Renal cortical epithelial cell (primary cell): ENCODE measurements at places on chromosomes 12 and 14.

DNA sequence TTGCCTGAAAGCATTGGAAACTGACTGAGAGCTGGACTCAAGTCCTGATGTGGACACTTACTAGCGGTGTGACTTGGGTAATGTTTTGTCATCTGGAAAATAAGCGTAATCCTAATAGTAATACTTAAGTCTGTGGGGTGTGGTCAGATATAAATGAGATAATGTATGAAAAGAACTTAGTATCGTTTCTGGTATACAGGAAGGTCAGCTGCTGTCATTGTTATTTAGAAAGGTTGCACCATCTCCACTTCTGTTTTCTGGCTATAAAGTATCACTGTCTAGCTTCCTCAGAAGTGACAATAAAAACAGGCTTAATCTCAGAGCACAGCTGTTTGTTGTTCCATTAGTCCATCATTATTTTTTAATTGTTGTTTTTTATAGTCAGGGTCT lies 34.1 kb upstream of the TUBA1C start:
- DNase-seq, result no peak

GRCh38 chr14:103518422-103519042 lies 4.1 kb downstream of the CKB start:
- peak; percentile 16 for DNase-seq

DNA sequence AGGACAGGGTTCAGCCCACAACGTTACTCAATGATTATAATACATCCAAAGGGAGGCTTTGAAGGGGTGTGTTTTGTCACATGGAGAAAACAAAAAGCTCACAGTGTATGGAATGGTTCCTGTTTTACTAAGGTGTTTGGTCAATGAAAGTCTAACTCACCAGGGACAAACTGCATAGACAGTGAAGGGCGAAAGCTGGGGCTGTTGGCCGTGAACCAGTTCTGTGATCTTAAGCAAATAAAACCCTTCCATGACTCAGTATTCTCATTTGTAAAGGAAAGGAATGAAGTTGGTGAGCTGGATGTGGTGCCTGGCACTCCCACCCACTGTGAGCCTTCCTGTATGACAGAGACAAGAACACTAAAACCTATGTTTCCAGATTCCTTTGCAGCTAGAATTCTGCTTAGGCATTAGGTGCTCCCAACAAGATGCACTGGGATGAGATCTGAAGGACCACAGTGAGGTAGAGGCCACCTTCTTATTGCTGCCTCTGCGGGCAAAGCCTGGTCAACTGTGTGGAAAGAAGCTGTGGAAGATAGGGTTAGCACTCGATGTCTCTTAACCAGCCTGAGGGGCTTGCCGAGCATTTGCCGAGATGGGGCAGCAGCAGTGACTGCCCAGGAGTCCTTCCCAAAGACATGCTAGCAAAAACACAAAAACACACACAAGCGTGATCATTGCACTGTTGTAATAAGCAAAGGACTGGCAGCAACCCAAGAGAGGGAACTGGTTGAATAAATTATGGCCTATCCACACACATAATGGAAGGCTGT lies 48.5 kb downstream of the VCPKMT start:
- peak; percentile 87 for DNase-seq

- peak; percentile 37 for DNase-seq
Measured at GRCh38 chr12:45732936-45733335, 3.4 kb downstream of the ARID2 start.

DNA sequence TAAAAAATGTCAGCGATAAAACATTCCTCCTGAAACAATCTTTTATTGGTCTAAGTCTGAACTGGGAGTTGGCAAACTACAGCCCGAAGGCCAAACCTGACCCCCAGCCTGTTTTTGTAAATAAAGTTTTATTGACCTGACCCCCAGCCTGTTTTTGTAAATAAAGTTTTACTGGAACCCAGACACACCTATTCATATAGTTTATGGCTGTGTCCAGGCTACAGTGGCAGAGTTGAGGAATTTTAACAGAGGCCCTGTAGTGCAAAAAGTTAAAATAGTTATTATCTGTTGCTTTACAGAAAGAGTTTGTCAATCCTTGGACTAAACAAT lies 12.1 kb upstream of the SCARB1 start:
- DNase-seq, result no peak

- DNase-seq, result no peak
Measured at GRCh38 chr12:101703487-101703886, 6.0 kb downstream of the CHPT1 start.

GRCh38 chr12:65415826-65416225 lies 137.3 kb downstream of the MSRB3 start:
- DNase-seq, result peak; percentile 78

GRCh38 chr12:29039013-29039412 lies 110.1 kb upstream of the FAR2 start:
- no peak for DNase-seq

DNA sequence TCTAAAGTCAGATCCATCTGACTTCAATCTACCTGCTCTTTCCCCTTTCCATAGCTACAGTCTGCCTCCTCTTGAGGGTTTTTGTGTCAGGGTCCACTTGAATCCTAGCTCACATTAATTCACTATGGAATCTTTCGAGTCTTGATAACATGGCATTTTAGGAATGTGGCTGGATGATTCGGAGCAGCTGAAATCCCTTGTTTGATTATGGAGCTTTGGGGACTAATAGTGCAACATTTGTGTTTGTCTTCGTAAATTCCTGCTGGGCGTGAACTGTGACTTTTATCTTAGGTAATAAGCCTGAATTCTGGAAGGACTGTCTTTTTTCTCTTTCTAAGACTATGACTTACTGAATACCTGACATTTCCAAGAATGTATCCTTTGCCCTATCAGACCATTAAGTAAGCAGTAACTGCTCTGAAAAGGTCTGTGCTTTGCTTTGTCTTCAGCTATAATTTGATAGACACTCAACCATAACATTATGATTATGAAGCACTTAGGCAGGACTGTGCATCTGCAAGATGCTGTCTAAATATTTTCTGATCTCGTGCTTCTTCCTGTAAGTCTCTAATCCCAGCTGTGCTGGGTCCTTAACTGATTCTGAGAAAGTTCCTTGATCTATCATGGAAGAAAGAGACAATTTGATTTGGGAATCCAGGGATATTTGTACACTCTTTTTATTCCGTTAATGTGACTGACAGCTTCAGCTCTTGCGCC lies 19.0 kb upstream of the PELI2 start:
- DNase-seq, result peak; percentile 85

- DNase-seq, result peak; percentile 81
Measured at GRCh38 chr12:56635806-56636674, 5.9 kb upstream of the BAZ2A start.

DNA sequence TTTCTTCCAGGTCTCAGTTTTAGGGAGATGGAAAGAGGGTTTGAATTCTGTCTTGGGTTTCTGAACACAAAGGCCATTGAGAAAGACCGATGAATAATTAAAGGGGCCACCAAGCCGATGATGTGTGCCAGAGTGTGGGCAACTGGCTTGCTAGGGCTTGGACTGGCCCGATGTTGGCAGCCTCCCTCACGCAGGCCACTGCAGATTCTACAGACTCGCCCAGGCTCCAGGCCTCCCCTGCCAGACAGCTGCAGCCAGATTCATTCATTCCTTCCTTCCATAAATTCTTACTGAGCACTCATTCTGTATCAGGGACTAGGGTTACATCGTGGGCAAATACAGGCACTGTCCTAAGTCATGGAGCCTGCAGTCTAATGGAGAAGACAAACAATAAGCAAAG lies 34.9 kb downstream of the ACTN1 start:
- no peak for DNase-seq

- DNase-seq, result peak; percentile 74
Measured at GRCh38 chr14:77580964-77581505, 35.4 kb downstream of the SPTLC2 start.

DNA sequence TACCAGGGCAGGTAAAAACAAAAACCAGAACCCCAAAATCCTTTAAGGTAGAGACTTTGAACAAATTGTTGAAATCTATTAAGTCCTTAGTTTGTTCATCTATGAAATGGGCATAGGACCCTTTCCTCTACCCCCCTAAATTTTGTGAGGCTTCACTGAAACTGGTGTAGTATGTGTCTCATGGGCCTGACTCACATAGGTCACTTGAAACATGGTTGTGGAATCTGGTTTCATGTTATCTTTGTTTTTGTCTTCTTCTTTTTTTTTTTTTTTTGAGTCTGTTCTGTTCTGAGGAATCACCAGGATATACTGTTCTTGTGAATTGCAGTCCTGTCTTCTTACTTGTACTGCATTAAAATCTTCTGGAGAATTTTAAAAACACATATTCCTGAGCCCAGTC lies 202.2 kb downstream of the KTN1 start:
- no peak for DNase-seq

DNA sequence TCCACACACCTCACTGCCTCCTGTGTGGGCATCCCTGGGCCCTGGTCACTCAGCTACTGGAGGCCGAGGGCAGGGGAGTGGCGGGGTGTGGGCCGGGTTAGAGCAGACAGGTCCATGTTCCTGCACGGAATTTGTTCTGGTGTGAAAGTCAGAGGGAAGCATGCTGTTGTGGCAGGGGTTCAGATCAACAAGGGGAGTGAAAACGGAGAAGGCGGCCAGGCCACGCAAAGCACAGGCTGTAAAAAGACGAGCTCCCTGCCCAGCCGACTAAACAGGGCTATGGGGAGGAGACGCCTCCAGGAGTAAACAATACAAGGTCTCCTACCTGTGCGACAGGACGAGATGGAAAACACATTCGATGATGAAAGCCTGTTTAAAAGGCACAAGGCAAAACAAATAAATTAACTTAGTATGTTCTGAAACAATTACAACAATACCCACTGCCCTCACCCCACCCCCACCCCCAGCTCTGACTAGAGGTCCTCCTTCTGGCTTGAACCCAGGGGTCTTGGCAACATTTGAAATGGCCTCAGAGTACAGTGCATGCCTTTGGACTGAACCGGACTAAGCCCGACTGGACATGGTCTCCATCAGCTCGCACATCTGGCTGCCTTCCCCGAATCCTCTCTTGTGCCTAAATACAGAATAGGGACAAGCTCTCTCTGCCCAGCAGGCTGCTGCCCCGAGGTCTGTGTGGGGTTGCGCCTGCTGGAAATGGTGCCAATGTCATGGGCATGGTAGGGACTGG lies 274.9 kb upstream of the DIO3 start:
- no peak for DNase-seq

DNA sequence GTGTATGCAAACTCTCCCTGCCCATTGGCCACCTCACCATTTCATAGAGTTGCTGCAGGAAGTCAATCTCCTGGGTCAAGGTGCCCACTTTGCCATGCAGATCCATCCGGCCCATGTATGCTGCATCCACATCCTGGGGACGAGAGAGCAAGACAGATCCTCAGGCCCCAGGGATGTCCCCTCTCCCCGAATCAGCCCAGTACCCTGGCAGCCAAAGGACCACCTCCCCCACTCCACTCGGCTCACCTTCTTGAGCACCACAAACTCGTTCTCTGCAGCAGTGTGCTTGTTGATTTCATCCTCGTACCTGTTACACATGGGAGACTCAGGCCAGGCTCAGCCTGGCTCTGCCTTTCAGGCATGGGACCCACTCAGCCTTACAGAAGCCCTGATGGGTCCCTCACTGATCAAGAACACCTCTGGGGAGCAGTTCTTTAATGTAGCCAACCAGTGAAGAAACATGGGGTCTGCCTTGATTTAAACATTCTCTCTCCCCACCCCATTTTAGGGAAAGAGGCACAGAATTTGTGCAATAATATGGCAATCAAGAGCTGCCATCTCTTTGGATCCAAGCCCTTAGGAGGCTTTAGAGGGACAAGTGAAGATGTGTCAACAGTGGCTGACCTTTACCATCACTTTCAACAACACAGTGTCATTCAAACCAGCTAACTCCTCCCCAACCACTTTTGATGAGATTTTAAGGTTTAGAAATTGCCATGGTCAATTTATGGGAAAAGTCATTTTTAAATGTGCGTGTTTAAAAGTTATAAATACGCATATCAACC lies 3.9 kb downstream of the KRT79 start:
- no peak for DNase-seq

DNA sequence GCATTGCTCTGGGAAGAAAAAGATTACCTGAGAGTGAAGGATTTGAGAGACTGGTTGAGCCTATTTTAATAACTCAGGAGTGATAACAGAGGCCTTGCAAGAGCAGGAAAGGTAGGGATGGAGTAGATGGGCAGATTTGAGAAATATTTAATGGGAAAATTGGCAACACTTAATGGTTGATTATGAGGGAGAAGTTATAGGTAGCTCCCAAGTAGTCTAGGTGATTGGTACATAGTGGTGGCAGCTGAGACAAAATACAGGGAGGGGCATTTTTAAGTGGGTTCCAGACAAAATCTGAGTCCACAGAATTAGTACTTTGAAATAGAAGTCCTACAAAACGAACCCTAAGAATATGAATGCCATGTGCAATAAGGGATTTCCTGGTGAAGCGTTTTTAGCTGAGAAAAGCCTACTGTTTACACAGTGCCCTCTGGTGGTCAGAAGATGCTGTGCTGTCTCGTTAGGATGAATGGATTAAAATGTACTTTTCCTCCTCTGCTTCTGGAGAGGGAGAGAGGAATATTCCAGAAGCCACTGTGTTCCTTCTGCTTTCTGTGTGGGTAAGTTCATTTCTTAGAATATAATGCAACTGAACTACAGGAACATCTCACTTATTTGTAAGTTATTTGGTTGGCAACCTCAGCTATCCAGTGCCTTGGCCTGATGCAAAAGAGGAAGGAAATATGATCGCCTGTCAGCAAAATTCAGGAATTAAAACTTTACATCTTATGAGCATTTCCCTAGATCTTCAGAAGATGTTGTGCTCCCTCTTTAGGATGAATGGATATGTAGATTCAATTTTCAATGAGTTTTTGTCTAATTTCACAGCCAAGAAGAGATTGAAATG lies 6.5 kb downstream of the ZBTB1 start:
- DNase-seq, result peak; percentile 71

DNA sequence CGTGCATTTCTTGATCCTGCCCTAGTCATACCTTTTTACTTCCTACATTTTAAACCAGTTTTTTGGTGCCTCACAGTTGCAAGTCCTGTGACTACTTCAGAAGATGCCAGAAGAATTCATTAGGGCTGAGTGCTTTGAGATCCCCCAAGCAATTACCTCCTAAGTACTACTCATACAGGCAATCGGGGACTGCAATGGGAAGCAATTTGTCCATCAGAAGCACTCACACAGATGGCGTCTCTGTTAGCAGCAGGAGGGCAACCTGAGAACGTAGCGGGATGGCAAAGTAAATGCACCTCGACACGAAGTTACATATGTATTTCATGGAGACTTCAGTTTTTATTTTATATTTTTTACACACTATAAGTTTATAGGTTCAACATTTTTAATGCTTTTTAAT lies 188.3 kb downstream of the CAPZA3 start:
- DNase-seq, result no peak

- peak; percentile 88 for DNase-seq
Measured at GRCh38 chr14:53999061-53999488, 42.5 kb upstream of the BMP4 start.

- no peak for DNase-seq
Measured at GRCh38 chr12:108849660-108850059, 7.7 kb downstream of the SSH1 start.

DNA sequence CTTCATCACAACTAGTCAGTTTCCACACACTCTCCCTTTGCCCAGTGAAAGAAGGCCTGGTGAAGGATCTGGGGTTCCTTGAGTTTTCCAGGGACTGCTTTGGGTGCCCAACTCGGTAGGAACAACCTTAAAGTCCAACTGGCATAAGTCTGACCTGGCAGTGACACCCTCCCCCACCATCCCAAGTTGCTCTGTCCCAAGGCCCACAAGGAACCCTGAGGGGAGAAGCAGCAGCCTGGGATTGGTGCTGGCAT lies 1.6 kb downstream of the KMT2D start:
- DNase-seq, result no peak

GRCh38 chr14:71651228-71651627 lies 281.0 kb upstream of the RGS6 start:
- DNase-seq, result peak; percentile 77
